ENCODE measurements at places on chromosomes 6 and 20.

DNA sequence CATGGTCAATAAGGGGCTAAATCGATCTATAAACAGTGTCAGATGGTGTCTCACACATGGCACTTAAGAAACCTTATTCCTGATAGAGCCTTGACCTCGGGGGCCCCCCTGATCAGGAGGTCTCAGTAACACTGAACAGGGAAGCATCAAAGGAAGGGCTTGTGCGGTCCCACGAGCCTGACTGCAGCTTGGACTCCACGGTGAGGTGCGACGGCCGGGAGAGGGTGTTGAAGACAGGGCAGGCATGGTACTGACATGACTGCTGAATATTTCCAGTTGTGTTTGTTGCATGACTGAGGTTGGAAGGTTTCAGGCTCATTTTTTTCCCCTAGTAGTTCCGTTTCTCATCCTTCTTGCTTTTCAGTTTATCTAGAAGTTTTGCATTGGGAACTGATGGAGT is 107.1 kb upstream of the JAG1 start:
- no peak for DNase-seq

DNA sequence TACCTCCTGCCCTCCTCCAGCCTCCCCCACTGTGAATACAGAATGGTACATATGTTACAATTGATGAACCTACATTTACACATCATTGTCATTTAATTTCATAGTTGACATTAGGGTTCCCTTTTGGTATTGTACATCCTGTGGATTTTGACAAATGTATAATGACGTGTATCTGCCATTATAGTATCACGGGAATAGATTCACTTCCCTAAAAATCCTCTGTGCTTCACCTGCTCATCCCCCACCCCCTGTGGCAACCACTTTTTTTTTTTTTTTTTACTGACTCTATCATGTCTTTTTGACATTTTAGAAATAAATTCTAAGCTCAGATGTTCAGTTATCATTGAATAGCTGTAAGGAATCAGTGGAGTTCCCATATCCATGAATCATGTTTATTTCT is 30.4 kb downstream of the HECA start:
- no peak for DNase-seq

DNA sequence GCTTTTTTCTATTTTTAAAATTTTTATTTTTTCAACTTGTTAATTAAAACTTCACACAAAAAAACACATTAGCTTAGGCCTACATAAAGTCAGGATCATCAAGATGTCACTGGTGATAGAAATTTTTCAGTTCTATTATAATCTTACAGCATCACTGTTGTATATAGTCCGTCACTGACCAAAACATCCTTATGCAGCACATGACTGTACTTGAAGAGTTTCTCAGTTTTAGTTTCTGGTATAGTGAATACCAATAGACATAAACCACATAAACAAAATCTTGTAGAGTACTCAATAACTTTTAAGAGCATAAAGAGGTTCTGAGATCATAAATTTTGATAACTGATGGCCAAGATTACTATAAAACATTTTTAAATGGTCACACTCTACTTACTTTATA is 71.8 kb downstream of the ASCC3 start:
- no peak for DNase-seq

DNA sequence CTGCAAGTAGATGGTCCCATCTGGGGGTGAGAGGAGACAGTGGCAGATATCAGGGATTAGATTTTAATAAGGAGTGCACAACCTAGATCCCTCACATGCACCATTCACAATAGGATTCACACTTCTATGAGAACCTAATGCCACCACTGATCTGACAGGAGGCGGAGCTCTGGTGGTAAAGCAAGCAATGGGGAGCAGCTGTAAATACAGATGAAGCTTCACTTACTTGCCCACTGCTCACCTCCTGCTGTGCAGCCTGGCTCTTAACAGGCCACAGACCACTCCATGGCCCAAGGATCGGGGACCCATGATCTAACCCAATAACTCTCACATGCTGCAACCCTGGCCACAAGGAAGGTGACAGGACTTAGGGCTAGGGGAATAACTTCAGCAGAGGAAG is 75.4 kb downstream of the ZNF133 start:
- DNase-seq = no peak

- DNase-seq = peak; percentile 87
Measured at GRCh38 chr6:162099685-162100084, 627.9 kb downstream of the PRKN start.

- DNase-seq = no peak
Measured at GRCh38 chr20:11992426-11992825, 74.7 kb downstream of the BTBD3 start.

- peak; percentile 2 for DNase-seq
Measured at GRCh38 chr6:27451660-27452390, 21.1 kb downstream of the ZNF184 start.

DNA sequence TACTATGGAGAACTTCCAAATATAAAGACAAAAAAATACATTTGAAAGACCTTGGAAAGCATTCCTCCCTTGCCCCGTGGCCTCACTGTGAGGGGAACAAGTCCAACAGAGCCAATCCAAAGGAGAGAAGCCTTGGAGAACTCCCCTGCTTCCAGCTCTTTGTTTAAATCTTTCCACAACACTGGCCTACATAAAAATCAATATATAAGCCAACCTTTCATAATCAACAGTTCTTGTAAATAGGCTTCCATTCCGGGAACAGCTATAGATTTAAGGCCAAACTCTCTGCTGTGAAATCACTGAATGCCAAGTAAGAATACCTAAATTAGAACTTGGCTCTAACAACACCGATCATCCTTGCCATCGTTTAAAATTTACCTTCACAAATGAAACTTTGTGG is 242.1 kb downstream of the HACE1 start:
- DNase-seq = no peak

DNA sequence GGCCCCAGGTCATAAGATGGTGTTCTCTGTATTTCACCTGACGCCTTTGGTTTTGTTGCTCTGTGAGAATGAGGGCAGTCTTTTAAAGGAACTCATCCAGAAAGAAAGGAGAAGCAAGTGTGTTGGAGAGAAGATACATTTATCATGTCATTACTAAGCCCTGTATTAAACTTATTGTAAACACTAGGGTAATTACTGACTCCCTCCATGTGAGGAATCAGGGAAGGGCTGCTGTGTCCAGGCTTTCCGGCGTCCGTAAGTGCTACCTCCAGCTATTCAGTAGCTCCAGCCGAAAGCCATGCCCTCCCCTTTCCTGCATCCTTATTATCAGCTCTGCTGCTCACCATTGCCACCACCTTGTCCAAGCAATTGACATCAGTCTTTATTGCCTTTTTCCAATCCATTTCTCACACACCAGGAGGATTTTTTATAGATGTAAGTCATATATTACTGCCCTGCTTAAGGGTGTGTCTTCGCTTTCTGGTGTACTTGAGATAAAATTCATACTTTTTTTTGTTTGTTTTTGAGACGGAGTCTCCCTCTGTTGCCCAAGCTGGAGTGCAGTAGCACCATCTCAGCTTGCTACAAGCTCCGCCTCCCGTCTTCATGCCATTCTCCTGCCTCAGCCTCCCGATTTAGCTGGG is 94.7 kb downstream of the RPP40 start:
- no peak for DNase-seq

DNA sequence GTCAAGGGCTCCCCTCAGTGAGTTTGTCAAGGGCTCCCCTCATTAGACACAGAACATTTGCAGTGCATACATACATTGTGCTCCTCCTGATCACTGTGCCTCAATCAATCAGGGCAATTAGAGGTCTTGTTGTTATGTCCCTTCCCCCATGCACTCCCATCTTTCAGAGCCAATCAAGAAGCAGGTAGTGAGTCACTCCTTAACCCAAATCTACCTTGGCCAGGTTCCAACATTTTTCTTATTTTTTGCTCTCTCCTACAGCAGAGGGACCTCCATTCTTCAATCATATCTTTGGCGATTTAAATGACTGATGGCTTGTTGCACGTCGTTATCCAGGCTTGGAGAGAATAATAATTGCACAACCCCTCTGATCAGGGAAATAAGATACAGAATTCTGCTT is 409.9 kb upstream of the SPTLC3 start:
- no peak for DNase-seq

GRCh38 chr6:111250791-111251354 is 163.6 kb downstream of the SLC16A10 start:
- DNase-seq = no peak

DNA sequence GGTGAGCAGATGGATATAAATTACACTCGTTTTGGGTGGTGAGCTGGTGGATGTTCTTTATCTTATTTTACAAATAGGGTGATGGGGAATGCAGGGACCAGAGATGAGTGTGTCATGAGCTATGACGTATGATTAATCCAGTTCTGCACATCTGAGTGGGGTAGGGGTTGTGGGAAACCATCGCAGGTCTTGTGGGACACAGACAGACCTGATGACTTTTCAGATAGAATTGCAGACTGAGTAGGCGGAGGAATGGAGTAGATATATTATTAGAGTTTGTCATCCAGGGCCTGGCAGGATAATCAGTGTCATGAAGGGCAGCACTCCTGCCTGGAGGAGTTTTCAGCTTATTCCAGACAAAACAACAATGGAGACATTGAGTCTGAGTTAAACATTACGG is 12.9 kb upstream of the DSP start:
- DNase-seq = peak; percentile 28

DNA sequence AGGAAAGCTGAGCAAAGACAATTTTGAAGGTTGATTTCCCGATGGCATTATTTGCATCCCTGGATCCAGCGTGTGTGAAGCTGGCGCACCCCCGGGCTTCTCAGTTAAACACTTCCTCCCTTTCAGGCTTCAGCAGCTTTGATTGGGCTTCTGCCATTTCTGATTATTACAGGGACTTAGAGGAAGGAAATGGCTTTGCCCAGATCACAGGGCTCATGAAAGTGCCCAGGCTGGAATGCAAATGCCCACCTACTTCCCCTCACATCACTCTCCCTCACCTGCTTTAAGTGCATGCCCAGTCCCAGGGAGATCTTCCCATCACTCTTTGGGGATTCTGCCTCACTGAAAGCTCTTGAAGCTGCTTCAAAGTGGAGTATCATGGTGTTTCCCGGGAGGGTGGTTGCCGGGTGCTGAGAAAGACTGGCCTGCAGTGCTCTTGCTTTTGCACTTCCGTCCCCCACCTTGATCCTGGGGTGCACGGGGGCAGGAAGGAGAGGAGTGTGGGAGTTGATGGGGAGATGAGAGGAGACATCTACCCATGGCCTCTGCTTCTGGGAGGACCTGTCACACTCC is 28.3 kb downstream of the PHACTR3 start:
- no peak for DNase-seq

- DNase-seq = no peak
Measured at GRCh38 chr6:140370976-140371870, 996.8 kb upstream of the CITED2 start.

DNA sequence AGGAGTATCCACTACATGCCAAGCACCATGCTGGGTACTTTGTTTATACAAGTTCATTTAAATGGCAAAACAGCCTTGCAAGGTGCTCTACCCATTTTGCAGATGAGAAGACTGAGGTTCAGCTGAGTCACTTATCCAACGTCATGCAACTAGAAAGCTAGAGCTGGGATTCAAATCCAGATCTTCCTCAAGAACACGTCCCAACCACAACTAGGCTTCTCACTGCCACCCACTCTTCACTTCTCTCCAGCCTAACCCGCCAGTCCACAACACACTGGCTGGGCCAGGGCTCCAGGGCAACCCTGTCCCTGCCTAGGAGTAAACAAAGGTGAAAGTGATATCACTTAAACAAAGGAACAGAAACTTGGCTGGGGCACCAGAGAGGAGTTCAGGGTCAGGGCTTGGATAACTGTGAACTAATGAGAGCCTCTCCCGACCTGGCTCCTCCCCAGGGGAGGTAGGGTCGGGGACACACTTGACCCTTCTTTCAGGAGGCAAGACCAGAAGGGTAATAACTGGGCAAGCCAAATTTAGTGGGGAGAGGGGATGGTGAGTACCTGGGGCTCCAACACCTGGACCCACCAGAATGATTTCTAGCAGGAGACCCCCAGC is 7.9 kb downstream of the SDC4 start:
- DNase-seq = no peak

DNA sequence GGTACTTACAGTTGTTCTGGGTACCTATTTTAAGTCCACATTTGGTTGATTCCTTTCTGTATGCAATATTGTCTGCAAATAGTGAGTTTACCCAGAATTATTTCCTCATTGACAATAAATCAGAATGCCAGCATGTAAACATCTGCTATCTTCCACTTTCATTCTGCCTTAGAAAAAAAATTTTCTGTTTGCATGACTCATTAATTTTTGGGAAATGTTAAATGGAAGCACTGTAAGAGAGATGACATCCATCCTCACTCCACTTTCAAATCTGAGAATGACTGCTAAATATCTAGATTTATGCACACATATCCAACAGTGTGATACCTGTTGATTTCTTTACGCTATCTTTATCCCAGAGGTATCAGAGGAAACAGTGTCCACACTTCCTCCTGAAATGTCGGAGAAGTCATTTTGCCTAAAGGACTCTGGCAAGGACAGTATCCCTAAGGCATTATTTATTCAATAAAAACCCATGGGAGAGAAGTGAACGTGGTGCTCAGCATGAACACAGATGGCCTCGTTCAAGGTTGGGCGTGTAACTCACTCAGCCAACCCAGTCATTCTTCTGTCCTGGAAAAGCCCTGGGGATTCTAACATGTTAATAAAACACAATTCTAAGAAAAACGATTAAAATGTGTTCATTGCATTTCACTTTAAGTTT is 780.9 kb downstream of the QKI start:
- DNase-seq = no peak

- DNase-seq = peak; percentile 8
Measured at GRCh38 chr6:70221025-70221714, 81.7 kb downstream of the COL9A1 start.

DNA sequence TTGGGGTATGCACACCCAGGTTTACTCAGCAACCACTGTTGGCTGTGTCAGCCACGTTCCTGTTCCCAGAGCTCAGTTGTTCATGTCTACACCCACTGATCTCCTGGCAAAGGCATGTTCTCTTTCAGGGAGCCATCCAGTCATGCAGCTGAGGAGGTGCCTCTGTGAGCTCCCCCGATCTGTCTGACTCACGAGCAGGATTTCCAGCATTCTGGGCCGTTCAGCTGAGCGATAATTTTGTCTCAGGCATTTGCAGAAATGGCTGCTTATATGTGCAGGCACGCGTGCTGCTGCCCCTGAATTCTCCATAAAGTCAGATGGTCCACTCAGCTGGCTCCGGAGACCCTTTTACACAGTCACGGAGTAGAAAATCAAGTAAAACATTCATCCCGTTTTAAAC is 78.4 kb upstream of the IYD start:
- peak; percentile 19 for DNase-seq

DNA sequence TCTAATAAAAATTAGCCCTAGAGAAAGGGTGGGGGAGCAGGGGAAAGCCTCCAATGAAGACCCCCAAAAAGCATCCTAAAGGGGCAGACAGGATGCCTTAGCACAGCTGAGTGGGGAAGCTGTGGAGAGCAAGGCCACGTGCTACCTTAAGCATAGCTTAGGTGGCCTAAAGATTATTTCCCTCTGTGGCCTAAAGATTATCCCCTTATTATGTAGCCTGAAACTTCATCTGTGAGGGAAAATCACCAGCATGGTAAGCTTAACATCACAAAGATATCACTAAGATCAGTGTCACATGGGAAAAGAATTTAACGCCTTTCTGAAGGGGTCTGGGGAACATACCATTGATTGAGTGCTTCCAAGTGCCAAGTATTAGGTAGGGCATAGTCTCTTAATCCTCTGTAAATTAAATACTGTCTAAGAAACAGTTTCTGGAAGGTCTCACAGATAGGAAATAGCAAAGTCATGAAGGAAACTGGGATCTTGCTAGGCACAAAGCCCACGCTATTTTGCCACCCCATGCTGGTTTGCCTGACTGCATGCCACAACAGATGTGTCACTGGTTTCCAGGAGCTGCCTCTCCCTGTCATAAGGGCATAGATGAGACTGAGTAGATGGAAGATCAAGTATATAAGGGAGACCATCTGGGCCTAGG is 170.0 kb downstream of the HACE1 start:
- DNase-seq = no peak
